Activated T-helper 17 cell treated with anti-CD3 and anti-CD28 coated beads, Interleukin-2, amount 50 U/mL, for 72 hours (primary cell): ENCODE measurements at places on chromosomes 7 and 10. TPM values are rescaled to one million over a fixed set of nuclear protein-coding genes. Genes with fewer than 3 reads are reported as not detected.

DNA sequence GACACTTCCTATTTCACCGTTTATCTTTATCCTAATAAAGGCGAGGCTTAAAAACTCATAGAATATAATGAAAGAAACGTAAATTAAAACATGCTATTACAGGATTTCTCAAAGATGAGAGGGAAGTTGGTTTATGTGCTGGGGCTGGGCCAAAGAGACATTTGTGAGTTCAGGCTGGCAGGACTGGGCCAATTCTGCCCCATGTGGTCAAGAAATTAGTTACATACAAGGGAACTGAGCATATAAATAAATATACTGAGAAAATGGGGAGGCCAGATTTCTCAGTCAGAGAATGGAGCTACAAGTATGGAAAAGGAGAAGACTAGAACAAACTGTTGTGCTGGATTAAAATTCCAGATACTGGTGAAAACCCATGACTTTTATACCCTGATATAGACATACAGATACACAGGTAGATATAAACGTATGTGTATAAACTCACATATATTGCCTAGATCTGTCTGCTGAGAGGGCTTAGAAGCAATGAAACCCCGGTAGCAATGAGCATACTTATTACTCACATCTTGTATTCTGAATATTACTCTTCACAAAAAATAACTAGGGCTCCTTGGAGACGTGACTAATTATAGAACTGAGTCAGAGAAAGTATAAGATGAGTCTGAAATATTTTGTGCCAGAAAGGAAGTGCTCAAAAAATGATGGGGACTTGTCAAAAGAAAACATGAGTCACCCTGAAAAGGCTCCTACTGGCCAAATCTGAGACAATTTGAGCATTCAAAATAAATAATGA is 155.7 kb upstream of the FGFR2 start:
- peak; percentile 97 for ATAC-seq

- ATAC-seq: no peak
These were observed 59.7 kb upstream of the RAB11FIP2 start for GRCh38 chr10:118106426-118106825.

GRCh38 chr10:97553575-97554031 is 19.0 kb upstream of the ANKRD2 start:
- ATAC-seq: peak; percentile 82

GRCh38 chr7:151342102-151342646 is 562 bp downstream of the NUB1 start:
- ATAC-seq: peak; percentile 54

DNA sequence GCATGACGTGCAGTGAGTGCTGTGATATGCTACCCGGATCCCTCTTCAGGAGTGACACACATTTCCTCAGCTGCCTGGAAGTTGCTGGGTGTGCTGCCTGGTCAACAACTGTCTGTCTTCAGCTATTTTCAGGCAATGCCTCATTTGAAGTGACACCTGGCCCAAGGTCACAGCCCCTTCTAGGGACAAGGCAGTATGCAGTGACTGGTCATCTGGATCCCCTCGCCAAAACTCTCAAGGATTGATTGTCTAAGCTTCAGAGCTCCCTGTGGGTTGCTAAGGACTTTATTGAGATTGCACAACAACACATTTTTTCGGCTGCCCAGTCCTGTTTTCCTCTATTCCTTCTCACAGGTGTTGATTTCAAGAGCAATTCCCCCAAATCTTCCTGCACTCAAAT is 108.8 kb downstream of the GNAI1 start:
- no peak for ATAC-seq

GRCh38 chr7:90886416-90886815 is 290.3 kb downstream of the CDK14 start:
- no peak for ATAC-seq

DNA sequence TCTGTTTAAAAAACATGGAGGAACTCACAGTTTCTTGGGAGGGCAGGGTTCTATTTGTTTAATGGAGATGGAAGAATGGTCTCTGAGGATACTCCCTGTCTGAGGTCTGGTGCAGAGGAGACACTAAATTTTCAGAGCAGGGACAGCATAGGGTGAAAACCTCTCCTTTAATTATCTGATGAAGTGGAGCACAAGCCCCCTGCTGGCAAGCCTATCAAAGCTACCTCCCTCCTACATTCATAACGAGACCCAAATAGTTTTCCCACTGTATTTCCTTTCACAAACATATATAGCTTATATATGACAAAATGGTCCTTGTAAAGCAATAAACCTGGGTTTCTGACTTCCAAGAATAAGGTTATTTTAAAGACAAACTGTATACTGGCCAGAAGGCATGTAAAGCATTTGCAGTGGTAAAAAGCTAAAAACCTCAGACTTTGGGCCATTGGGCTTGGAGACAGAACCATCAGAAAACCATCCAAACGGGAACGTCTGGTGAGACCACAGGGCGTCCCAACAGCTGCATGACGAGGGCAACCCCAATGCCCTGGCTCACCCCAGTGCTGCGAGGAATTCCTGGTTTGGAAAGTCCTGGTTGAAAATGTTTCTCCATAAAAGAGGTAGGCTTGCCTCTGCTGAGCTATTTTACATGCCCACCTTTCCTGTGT is 201.3 kb downstream of the FANK1 start:
- ATAC-seq: no peak

DNA sequence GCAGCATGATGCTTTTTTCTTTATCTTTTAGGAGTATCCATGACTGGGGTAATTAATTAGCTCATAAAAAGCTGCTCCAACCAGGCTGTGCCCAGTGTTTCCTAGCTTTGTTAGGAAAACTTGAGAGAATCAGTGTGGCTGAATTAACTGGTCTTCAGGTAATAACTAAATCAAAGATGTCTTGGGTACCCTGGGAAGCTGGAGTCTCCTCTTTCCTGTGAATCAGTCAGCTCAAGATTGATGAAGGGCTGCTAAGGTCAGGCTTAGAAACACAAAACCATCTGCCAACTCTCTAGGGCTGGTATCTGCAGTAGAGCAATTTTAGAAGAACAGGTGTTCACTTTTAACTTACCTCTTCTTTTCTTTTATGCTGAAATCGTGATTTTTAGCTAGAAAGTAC is 21.4 kb upstream of the ATOH7 start:
- no peak for ATAC-seq

GRCh38 chr10:42864575-42864974 is 82.0 kb downstream of the BMS1 start:
- ATAC-seq: no peak

GRCh38 chr7:119996634-119997033 is 276.3 kb upstream of the KCND2 start:
- ATAC-seq: no peak

GRCh38 chr10:86263907-86264306 is 102.7 kb downstream of the GRID1 start:
- ATAC-seq: no peak

DNA sequence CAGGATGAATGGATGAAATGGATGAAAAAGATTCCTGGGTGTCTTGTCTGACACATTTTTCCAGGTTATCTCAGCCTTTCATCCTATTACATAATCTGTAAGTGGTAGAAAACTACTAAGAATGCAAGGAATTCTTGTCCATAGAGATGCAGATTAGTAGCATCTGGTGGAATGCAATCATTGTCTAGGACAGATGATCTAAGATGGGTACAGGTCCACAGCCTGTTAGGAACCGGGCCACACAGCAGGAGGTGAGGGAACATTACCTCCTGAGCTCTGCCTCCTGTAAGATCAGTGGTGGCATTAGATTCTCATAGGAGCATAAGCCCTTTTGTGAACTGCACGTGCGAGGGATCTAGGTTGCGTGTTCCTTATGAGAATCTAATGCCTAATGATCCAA is 225.0 kb downstream of the CALN1 start:
- no peak for ATAC-seq

GRCh38 chr10:99374526-99374925 is 45.4 kb downstream of the CNNM1 start:
- no peak for ATAC-seq

DNA sequence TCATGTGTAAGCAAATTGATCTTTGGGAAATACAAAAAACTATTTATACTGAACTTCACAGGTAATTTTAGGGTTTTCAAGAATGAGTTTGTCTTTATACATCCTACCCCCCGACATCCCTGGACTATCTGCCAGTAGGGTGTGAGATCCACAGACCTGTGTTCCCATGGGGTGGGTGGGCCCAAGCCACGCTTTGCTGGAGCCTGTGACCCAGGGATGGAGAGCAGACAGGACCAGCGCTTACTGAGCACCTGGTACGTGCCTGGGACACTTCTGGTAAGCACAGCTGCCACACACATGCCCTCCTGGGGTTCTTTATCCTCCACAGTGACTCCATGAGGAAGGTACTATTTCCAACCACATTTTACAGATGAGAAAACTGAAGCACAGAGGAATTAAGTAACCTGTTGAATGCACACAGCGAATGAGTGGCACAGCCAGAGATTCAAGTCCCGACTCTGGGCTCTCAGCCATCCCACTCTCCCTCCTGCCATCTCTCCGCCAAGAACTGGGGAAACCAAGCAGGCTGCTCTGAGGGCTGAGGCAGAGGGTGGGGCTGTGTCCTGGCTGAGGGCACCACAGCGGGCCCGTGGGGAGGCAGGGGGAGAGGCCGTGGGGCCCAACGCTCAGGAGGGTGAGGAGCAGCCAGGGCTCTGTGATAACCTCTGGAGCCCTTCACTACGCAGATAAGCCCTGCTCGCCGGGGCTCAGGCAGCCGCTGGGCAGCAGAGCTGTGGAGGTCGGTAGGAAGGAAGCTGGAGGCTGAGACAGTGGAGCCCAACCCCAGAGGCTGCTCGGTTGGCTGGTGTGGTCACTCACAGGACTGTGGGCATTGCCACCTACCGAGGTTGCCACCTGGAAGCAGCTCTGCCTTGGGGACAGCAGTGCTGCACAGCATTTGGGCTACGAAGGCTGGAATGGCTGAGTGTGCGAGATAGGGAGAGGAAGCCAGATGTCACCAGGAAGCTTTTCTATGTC is 124.2 kb downstream of the ARHGAP22 start:
- ATAC-seq: peak; percentile 28

DNA sequence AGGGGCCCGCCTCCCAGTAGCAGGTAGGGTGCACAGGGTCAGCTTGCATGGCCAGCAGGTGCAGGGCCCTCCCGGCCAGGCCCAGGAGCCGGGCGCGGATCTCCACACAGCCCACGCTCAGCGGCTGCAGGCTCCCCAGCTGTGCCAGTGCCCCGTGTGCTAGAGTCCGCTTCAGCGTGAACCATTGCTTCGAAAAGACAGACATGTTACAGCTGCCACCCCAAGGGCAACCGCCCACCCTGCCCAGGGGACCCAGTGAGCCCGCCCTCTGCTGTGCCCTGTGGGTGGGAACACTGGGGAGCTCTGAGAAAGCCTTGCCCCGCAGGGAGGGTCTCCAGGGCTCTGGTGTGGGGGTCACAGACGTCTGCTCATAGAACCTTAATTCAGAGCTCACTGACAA is 64.3 kb upstream of the NKX6-2 start:
- ATAC-seq: no peak

- ATAC-seq: no peak
These were observed 45.6 kb upstream of the PDE1C start for GRCh38 chr7:32115831-32116230.

GRCh38 chr7:92645114-92646061 is 55.2 kb upstream of the FAM133B start:
- peak; percentile 52 for ATAC-seq

WNT8B gene
- total RNA-seq: 0.11 TPM

EPO gene
- not detected for total RNA-seq

PIP gene
- total RNA-seq: not detected

FBXL13 gene
- 1.1 TPM for total RNA-seq

DNAJB6 gene
- total RNA-seq: 118 TPM

AGR3 gene
- not detected for total RNA-seq

RELN gene
- not detected for total RNA-seq

STRIP2 gene
- total RNA-seq: 51.7 TPM

CAV1 gene
- total RNA-seq: not detected

WEE2 gene
- total RNA-seq: not detected
